ENCODE measurements at places on chromosomes 2 and 18.

GRCh38 chr2:52749764-52750163 lies 1017.8 kb upstream of the CHAC2 start:
- DNase-seq: no peak

DNA sequence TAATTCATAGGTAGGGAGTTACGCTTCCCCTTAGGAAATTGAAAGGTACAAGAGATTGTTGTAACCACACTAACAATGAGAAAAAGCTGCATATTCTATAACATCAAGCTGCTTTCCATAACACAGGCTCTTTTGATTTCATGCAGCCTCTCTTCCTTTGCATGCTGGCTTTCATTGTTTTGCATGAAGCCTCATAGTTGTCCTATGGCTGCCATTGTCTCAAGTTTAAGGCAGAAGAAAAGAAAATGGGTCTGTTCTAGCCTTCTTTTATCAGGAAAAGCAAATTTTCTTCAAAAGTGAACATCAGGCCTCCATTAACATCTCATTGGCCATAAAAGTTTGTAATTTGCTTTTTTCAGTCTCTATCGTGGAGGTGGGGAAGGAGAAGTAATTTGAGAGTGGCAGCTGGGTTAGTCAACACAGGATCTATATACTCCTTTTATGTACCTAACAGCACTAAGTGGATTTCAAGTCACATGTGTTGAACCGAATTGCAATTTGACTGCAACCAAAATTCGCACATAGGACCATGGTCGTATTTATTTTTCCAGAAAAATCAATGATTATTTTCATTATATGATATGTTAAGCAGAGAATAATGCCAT lies 248.5 kb upstream of the RND3 start:
- DNase-seq: no peak

DNA sequence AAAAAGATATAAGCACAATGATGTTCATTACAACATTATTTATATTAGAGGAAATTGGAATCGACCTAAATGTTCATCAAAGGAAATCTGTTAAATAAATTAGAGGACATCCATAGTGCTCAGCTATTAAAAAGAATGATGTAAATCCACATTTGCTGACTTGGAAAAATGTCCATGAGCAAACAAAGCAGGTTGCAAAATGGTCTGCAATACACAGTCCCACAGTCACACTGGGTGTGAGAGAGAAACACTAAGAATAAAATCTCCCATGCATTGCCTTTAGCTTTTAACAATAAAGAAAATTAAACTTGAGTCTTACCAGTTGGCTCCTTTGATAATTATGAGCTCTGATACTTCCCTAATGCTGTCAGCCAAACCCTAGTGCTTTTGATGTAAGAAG lies 811.1 kb upstream of the SALL3 start:
- no peak for DNase-seq

DNA sequence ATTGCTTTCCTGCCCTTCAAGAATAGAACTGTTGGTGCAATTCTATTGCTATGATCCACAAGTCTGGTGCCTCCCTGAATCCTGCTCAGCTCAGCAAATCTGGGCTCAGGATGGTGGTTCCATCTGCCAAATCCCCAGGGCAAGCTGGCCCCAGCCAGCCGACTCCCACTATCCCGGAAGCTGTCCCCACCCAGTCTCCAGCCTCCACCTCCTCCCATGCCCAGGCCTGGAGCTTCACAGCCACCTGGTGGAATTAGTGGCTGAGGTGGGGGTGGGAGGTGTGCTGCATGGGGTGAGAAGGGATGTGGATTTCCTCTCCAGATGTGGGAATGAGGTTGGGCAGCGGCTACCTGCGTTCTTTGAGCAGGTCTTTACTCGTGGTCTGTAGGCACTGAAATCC lies 119.3 kb upstream of the SMAD2 start:
- DNase-seq: no peak

DNA sequence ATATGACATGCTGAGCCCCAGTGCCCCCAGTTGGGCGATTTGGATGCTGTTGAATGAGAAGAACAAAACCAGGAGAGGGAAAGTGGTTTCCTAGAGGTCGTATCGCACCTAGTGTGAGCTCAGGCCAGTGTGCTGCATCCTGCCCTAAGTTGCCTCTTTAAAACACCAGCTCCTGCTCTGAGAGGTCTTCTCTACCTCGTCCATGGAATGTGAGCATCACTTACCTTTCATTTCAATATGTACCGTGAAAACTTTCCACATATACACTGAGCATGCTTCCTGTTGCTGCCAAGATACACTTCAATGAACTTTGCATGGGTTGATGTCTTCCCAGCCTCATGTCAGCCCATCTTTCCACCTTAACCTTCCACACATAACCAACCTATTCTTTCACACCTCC lies 55.6 kb downstream of the MYT1L start:
- no peak for DNase-seq

DNA sequence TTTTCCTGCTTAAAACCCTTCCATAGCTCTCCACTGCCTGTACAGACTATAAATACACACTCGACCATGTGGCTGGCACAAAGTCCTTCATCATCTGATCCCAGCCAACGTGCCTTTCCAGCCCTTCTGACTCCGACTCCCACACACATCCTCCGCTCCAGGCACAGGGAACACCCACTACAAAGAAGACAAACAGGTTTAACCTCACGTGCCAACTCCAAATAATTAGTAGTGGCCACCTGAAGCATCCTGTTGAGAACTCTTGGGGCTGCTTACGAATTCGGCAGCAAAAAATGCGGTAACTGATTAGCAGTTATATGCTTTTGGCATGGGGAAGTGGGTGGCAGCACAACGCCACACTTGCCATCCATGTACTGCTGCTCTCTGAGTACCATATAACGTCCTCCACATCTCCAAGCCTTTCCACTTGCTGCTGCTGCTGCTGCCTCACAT lies 12.1 kb downstream of the SPIRE1 start:
- DNase-seq: no peak

DNA sequence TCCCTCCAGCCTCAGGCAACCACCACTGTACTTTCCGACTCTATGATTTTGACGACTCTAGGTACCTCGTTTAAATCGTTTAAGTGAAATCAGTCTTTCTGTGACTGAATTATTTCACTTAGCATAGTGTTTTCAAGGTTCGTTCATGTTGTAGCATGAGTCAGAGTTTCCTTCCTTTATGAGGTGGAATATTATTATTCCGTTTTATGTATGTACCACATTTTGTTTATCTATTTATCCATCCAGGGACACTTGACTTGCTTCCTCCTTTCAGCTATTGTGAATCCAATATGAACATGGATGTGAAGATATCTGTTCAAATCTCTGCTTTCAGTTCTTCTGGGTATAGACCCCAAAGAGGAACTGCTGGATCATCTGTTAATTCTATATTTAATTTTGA lies 19.1 kb downstream of the IL1R2 start:
- no peak for DNase-seq

GRCh38 chr2:177338177-177338721 lies 54.3 kb upstream of the AGPS start:
- no peak for DNase-seq

GRCh38 chr2:162127422-162127821 lies 24.6 kb downstream of the GCG start:
- DNase-seq: no peak

DNA sequence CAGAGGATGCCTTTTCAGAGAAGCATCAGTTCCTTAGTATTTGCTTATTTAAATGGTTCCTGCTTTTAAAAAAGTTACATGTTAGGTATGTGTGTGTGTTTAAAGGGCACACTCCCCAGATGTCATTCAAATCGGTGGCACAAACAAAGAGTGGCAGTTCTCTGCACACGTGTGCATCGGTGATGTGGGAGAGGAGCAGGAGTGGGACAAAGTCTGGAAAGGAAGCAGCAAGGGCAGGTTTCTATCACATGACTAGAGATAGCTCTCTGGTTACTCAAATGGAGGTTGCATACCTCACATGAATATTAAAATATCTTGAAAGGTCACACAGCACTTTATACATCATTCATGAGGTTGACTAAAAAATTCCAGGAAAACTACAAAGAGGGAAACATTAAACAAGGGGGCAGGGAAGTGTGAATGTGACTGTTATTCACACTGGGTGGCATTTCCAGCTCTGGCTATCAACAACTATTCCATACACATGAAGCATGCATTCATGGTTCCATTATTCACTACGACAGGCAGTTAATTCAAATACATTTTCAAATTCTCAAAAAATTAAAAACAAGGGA lies 64.7 kb downstream of the SEPTIN10 start:
- no peak for DNase-seq

GRCh38 chr18:53686965-53687364 lies 537.5 kb downstream of the MBD2 start:
- DNase-seq: no peak

- DNase-seq: no peak
Observed at GRCh38 chr2:96144481-96145035, 682 bp downstream of the DUSP2 start.

GRCh38 chr2:128433911-128434550 lies 115.4 kb upstream of the HS6ST1 start:
- DNase-seq: no peak

DNA sequence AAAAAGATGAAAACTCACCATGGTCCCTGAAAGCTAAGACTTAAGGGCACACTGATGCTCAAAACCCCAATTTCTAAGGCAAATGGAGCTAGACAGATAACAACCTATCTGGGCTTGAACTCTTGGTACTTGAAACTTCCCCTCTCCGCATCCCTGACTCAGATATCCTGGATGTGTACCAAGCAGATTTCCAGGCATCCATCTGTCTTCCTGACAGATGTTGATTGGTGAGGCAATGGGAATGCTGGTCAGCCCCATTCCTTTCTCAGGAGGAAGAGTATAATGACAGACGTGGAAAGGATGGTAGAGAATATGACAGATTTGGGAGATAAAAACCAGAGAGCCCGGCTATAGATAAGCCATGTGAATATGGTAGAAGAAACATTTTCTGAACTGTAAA lies 69.2 kb downstream of the ADD2 start:
- no peak for DNase-seq

DNA sequence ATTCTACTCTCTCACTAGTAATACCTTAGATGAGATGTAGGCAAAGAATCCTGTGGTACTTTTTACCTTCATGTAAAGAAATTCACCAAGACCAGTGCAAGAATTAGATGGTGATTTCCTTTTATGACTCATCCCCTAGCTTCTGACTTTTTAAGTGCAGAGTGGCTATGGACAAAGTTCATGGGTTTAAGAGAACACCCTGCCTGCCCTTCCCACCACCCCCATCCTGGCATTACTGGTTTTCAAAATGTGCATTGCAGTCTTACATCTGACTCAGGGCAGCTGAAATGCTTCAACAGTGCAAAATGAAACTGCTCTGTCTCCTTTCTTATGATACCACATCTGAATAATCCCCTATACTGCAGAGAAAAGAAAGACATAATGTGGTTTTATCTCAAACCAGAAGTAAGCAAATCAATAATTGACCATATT lies 22.6 kb downstream of the MAIP1 start:
- no peak for DNase-seq

- no peak for DNase-seq
Observed at GRCh38 chr2:162795312-162795711, 43.3 kb downstream of the KCNH7 start.
